ENCODE measurements at places on chromosomes 3 and 15.

DNA sequence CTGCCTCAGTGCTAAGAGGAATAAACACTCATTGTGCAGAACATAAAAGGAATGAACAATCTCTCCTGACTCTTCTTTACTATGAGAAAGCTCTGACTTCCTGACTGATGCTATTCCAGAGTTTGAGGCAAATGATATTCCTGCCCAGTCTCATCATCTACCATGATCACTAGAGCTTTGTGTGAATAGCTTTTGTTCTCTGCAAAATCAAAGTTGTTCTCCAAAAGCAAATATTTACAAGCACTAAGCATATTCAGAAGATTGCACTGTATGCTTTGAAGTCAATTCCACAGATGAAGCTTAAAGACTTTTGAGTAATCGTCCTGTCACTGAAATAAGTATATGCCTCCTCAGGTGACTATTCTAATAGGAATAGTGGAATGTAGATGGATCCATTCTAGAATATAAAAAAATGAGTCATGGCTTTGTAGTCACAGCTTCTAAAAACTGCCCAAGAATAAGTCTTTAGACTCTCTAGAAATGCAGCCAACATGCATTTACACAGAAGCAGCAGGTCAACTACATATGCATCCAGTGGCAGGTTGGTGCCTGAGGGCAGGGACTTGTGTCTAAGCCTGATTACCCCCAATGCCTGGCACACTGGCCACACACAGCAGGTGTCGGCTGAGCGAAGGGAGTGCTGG lies 34.6 kb downstream of the TNFAIP8L3 start:
- DNase-seq, result no peak

DNA sequence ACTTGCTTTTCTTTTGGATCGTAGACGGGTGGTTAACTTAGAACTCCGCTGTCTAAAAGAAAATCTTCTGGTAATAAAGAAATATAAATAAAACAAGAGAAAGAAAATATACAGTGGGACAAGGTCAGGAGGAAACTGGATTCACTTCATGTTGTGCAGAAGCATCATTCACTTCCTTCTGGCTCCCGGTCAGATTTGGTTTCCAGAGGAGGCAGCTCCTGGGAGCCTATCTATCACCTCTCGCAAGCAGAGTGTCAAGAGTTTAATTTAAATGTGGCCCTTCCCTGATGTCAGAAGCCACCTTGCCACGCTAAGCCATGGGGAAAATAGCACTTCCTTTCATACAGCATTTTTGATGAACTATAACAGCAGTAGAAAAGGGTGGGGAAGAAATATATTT lies 139.1 kb downstream of the NSMCE3 start:
- DNase-seq, result no peak

- DNase-seq, result no peak
Measured at GRCh38 chr3:150744041-150744918, 18.7 kb downstream of the SIAH2 start.

- no peak for DNase-seq
Measured at GRCh38 chr3:48412375-48413001, 17.4 kb downstream of the PLXNB1 start.

- no peak for DNase-seq
Measured at GRCh38 chr3:19384868-19385267, 236.6 kb downstream of the KCNH8 start.

Measured in NCI-H1930 (cell line).